ENCODE measurements at places on chromosomes 5 and 9.

DNA sequence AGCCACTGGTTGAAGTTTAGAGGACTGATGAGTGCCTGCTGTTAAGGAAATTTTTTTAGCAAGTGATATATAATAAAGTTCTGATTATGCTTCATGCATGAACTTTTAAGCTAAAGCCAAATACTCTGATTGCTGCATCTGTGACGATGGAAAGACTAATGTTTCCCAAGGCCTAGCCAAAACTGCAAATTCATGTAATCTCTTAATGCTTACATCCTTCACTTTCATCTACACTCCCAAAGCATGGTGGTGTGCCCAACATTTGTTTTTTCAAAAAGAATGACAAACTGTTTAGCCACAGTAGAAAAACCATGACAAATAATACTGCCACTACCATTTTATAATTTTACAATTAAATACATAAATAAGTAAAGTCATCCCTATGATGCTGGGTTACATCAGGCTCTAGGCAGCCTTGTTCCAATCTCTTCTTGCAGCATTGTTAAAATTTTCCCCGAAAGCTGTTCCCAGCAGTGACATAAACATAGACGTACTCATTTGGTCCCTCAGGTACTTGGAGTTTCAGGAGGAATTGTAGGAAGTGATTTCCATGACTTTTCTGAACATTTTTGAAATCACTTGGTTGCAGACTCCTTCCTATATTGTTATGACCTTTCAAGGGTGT lies 625.3 kb upstream of the DMAC1 start:
- no peak for DNase-seq

DNA sequence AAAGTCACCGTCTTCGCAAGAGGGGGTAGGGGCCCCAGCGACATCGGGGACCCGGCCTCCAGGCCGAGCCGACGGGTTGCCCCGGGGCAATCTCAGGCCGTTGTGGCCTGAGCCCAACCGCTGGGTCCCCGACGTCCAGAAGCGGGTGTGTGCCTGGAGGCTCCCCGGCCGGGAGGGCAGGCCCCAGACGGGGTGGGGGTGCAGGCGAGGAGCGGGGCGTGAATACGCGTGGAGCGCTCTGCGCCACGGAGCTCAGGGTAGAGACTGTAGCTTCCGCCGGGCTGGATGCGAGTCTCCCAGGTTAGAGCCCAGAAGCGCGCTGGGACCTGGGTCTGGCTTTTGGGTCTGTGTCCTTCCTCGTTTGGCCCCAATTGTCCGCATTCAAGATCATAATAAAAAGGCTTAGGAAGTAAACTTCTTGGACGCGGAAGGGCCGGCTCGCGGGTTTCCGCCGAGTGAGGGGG lies 3.5 kb downstream of the BARX1 start:
- DNase-seq = no peak

- DNase-seq = no peak
These were observed 161.9 kb downstream of the CDH6 start for GRCh38 chr5:31355337-31355736.

- DNase-seq = no peak
These were observed 191.1 kb upstream of the GAS1 start for GRCh38 chr9:87138128-87139040.

GRCh38 chr5:1276930-1277329 lies 17.9 kb downstream of the TERT start:
- DNase-seq = no peak

GRCh38 chr9:138037140-138037539 lies 159.6 kb downstream of the CACNA1B start:
- no peak for DNase-seq

- DNase-seq = no peak
These were observed 24.5 kb downstream of the CDC42SE2 start for GRCh38 chr5:131288328-131288727.

All from COR-L47 (cell line).